ENCODE measurements at places on chromosomes 2 and 18.

GRCh38 chr2:107602801-107603200, 223.9 kb upstream of the RGPD4 start:
- DNase-seq, result no peak

GRCh38 chr2:28375742-28376631, 16.7 kb upstream of the FOSL2 start:
- DNase-seq, result no peak

DNA sequence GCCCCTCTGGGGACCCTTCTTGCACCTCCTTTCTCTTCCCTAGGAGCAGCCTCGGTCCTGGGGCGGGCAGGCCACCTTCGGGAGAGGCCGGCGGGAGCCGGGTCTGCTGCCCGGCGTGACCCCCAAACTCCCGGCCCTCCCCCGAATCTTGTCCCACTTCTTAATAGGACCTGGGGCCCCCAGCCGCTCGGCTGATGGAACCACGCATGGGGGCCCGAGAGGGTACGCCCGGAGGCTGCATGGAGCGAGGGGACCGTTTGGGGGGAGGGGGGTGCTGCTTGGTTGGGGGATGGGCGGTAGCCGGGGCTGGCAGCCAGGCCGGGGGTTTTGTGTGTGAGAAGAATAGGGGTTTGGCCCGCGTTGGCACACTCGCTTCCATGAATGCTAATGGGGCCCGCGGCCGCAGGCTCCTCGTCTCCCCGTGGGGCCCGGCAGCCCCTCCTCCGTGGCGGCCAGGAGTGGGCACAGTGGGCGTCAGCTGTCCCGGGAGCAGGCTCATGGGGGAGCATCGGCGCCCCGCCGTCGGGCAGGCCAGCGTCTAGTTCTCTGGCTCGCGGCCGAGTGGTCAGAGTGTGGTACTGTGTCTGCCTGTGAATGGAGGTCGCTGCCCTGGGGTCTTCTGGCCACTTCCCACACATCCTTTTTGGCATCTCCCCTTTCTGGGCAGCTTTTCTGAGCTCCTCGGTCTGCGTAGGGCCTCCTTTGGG, 1.0 kb downstream of the GAREM2 start:
- DNase-seq, result no peak

GRCh38 chr18:13303756-13304364, 85.3 kb downstream of the LDLRAD4 start:
- DNase-seq, result no peak

GRCh38 chr2:68726608-68727367, 7.8 kb upstream of the ARHGAP25 start:
- no peak for DNase-seq

DNA sequence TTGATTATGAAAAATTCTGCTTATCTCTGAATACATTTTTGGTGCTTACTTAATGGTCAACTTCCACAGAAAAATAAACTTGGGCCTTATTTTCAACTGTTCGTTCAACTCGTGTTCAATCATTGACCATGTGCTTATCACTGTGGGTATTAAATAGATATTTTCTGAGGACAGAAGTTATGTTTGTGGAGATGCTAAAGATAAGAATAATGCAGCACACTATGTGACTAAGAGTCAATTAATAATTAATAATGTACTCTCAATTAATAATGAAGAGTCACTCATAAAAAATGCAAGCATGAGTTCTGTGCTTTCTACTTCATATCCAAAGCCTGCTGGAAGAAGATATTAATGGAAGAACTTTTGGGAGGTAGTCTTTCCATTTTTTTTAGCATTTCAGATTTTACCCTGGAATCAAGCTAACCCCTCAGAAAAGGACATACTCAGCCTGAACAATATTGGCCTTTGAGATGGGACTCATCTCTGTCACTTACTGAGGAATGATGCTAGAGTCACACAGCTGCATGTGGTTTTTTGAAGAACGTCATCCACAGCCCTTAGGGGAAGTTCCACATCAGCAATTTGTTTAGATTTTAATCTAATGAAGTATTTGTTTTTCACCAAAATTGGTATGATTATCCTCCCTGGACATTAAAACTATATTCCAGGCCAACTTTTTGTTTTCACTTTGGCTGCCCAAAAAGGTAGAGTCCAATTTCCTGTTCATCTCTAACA, 191.9 kb upstream of the CRIM1 start:
- no peak for DNase-seq

DNA sequence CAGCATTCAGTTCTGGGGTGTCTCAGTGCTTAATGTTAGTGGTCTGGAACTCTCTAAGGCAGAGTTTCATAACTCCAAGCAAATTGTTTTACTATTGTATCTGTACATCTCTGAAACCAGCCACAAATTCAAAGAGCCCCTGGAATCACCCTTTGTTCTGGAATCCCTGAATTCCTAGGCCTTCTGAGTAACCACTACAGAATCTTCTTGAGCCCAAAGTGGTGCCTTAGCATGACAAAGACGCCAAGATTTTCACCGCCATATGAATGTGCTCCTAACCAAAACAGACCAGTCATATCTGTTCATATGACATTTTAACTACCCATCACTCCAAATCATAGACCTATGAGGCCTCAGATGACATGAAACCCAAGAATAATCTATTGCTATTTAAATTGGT, 668.1 kb downstream of the EPHA4 start:
- DNase-seq, result no peak

DNA sequence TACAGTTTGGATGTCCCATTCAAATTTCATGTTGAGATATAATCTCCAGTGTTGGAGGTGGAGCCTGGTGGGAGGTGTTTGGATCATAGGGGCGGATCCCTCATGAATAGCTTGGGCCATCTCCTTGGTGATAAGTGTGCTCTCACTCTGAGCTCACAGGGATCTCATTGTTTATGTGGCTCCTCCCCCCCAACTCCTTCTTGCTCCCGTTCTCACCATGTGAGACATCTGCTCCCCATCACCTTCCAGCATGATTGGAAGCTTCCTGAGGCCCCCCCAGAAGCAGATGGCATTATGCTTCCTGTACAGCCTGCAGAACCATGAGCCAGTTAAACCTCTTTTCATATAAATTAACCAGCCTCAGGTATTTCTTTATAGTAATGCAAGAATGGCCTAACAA, 3.0 kb upstream of the INPP1 start:
- no peak for DNase-seq

- no peak for DNase-seq
Measured at GRCh38 chr18:44411976-44412375, 268.7 kb upstream of the SETBP1 start.

- no peak for DNase-seq
Measured at GRCh38 chr2:33706410-33706809, 107.3 kb upstream of the FAM98A start.

DNA sequence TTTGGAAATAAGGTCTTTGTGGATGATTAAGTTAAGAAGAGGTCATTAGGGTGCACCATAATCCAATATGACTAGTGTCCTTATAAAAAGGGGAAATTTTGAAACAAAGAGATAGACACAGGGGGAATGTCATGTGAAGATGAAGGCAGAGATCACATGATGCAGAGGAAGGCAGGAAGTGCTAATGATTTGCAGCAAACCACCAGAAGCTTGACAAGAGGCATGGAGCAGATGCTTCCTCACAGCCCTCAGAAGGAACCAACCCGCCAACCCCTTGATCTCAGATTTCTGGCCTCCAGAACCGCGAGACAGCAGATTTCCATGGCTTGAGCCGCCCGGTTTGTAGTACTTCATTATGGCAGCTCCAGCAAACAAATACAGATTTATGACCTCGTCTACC, 17.4 kb upstream of the SMARCAL1 start:
- no peak for DNase-seq

DNA sequence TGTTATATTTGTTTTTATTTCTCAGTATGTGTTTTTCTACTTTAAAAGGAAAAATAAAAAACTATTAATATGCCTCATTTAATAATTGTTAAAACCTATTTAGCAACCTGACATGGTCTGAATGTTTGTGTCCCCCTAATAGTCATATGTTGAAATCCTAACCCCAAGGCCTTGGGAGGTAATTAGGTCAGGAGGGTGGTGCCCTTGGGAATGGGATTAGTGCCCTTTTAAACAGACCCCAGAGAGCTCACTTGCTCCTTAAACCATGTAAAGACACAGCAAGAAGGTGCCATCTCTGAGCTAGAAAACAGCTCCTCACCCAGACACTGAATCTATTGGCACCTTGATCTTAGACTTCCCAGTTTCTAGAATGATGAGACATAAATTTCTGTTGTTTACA, 71.8 kb downstream of the CHST9 start:
- no peak for DNase-seq

DNA sequence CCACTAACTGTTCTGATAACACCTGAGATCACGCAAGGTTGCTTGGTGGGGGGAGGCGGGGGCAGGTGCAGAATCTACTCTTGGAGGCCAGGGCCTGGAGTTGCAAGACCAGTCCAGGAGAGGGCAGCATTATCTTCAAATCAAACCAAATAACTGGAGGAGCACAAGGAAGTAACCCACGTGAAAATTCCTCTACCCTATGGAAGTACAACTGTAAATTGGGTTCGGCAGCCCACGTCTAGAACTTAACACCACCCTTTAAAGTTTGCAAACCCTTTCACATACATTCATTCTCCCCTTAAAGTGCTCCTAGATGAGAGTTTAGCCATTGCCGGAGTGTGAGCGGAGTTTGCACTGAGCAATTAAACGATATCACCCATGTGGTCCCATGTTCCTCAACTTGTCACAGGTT, 19.6 kb upstream of the CXCR1 start:
- DNase-seq, result peak; percentile 25

GRCh38 chr2:171965661-171966060, 34.1 kb upstream of the METAP1D start:
- DNase-seq, result no peak

- DNase-seq, result no peak
Measured at GRCh38 chr2:120825370-120826259, 89.9 kb downstream of the GLI2 start.

DNA sequence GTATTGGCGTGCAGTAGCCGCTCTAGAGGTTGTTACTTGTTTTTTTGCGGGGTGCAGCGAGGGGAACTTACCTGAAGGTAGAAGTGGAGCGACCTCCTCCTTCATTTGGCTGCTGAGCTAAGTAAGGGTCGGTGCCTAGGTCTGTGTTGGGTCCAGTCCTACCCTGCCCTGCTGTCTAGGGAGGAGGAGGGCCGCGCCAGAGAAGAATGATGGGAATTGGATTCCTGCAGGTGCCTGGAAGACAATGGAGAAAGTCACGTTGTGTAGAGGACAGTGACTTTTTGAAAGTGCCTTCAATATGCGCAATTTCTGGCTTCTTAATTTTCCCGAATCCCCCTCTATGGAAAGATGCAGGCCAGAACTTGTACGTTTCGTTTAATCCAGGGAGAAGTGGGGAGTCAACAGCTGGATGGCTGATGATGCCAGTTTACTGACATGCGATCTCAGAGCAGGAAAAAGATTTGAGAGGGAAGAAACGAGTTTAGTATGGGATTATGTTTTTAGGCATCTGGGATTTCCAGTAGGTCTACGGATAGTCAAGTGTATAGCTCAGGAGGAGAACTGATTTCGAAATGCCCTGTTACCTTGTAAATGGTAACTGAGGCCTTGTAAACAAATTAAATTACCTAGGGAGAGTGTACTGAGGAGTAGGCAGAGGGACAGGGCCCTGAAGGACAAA, 653 bp downstream of the MRPS9 start:
- no peak for DNase-seq

- no peak for DNase-seq
Measured at GRCh38 chr2:447902-448665, 160.2 kb upstream of the ALKAL2 start.

- DNase-seq, result no peak
Measured at GRCh38 chr2:98472132-98472650, 27.5 kb downstream of the INPP4A start.

GRCh38 chr2:7133521-7133920, 216.3 kb downstream of the RNF144A start:
- DNase-seq, result no peak

DNA sequence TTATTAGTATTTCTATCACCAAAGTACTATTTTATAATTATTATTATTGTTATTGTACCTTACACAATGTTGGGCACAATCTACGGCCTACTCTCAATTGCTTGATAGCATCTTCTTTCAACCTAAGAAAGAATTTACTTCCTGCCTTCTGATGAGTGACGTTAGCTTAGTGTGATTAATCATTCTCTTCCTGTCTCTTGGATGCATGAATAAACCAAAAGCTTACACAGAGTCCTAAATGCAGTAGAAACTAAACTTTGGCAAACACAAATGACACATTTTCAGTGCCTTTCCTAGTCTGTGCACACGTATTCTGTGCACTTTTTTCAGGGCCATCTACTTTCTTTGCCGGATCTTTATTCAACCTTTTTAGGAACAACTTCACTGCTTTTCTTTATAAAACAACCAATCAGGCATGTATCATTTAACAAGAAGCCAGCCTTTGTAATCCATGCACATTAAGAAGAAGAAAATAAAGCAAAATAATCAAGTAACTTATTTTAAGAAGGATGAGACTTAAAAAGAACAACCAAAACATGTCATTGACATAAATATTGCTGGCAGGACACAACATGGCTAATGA, 19.1 kb downstream of the TRAK2 start:
- no peak for DNase-seq

GRCh38 chr2:10046931-10047330, 3.6 kb downstream of the KLF11 start:
- DNase-seq, result no peak

All from AG09309 (cell line).